A172 (cell line): ENCODE measurements at places on chromosomes 2 and 18.

DNA sequence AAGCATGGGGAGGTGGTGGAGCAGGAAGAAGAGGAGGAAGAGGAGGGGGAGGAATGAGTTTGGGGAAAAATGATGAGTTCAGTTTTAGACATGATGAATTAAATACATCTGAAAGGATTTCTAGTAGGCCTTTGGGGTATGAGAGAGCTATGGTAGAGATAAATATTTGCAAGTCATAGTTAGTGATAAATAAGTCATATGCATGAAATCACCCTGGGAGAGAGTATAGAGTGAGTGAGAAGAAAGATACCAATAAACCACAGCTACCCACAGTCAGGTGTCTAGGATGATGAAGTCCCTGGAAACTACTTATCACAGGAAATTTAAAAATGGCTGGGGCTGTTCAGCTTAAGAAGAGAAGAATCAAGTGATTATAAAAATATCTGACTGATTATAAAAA, 240.5 kb downstream of the RDH14 start:
- DNase-seq, result peak; percentile 11

GRCh38 chr2:165897726-165898125, 55.9 kb downstream of the TTC21B start:
- no peak for DNase-seq

GRCh38 chr2:46967990-46968647, 52.5 kb upstream of the MCFD2 start:
- DNase-seq, result peak; percentile 95

DNA sequence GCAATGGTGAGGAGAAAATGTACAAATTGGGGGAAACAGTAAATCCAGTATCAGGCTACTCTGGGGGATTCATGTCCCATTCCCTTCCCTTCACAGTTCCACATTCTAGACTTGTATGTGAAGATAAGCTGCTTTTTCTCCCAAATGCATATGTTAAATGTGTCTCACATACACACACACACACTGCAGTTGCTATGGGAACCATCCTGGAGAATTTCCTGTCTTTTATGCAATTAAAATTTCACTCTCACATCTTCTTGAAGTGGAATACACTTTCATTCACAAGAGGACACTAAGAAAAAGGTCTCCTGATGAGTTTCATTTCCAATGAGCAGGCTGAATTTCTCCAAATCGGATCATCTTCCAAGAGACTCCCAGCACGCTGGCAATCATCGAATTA, 366.0 kb downstream of the LRATD1 start:
- DNase-seq, result no peak

- DNase-seq, result peak; percentile 53
Observed at GRCh38 chr2:11344956-11345677, 681 bp upstream of the ROCK2 start.
